ENCODE measurements at places on chromosomes 1 and 21. TPM values are rescaled to one million over a fixed set of nuclear protein-coding genes. Genes with fewer than 3 reads are reported as not detected.

CFHR4 gene
- not detected for total RNA-seq

ZNF695 gene
- 0.99 TPM for total RNA-seq

CFAP141 gene
- total RNA-seq = not detected

DDAH1 gene
- total RNA-seq = 31.8 TPM

OR2T3 gene
- total RNA-seq = not detected

IL19 gene
- not detected for total RNA-seq

OR6F1 gene
- total RNA-seq = not detected

PTPRC gene
- total RNA-seq = not detected

DRAXIN gene
- 0.22 TPM for total RNA-seq

ZSWIM5 gene
- 4.8 TPM for total RNA-seq

GJA9 gene
- total RNA-seq = not detected

CELA3B gene
- not detected for total RNA-seq

RGS8 gene
- total RNA-seq = not detected

NEGR1 gene
- total RNA-seq = under 0.01 TPM

CYP4A22 gene
- not detected for total RNA-seq

PBXIP1 gene
- total RNA-seq = 85.2 TPM

C1orf94 gene
- total RNA-seq = not detected

PYHIN1 gene
- not detected for total RNA-seq

PLPPR4 gene
- total RNA-seq = not detected

CLCNKA gene
- total RNA-seq = not detected

OR10J1 gene
- total RNA-seq = not detected

SHE gene
- 91.7 TPM for total RNA-seq

KCNJ9 gene
- total RNA-seq = not detected

PLOD1 gene
- total RNA-seq = 141 TPM

FMO5 gene
- 1.1 TPM for total RNA-seq

OLFML3 gene
- total RNA-seq = 8.7 TPM

EXTL1 gene
- under 0.01 TPM for total RNA-seq

OR2L5 gene
- total RNA-seq = not detected

CNTN2 gene
- total RNA-seq = not detected

OXCT2 gene
- 4.2 TPM for total RNA-seq

CNR2 gene
- not detected for total RNA-seq

MYOG gene
- not detected for total RNA-seq

NUDT4B gene
- 8.7 TPM for total RNA-seq

APOBEC4 gene
- not detected for total RNA-seq

TAS1R1 gene
- not detected for total RNA-seq

CRNN gene
- not detected for total RNA-seq

HFM1 gene
- total RNA-seq = 0.20 TPM

SDHB gene
- 139 TPM for total RNA-seq

RAB25 gene
- total RNA-seq = not detected

PEX10 gene
- total RNA-seq = 24.6 TPM

SPATA21 gene
- total RNA-seq = not detected
